ENCODE measurements at places on chromosomes 3 and 15. TPM values are rescaled to one million over a fixed set of nuclear protein-coding genes. Genes with fewer than 3 reads are reported as not detected.

GRCh38 chr3:157683668-157684067 lies 180.5 kb upstream of the VEPH1 start:
- H3K27ac ChIP-seq, result no peak overlapping the region
- H3K27me3 ChIP-seq, result no peaks in the 10 kb centered on the region
- DNase-seq, result no peak
- H3K36me3 ChIP-seq, result no peaks in the 10 kb centered on the region
- no peak overlapping the region for H3K4me3 ChIP-seq
- H3K4me1 ChIP-seq, result no peaks in the 10 kb centered on the region

- DNase-seq, result no peak
- H3K4me1 ChIP-seq, result no peaks in the 10 kb centered on the region
- no peaks in the 10 kb centered on the region for H3K36me3 ChIP-seq
- no peak overlapping the region for H3K4me3 ChIP-seq
Observed at GRCh38 chr3:7211740-7212139, 350.8 kb downstream of the GRM7 start.

DNA sequence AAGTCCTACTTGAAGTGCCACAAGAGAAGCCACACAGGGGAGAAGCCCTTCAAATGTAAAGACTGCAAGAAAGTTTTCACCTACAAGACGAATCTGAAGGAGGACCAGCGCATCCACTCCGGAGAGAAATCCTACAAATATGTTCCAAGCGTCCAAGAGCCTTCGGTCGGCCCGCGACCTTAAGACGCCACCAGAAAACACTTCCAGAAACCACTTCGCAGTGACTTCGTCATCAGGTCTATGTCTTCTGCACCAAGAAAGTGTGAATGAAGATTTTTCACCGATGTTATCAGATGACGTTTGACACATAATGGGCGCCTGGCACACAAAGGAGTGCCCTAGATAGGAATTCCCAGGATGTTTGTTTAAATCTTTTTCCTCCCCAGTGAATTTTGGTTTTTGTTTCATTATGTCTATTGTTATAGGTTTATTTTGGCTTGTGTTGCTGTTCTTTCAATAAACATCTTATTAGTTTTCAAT lies 24.1 kb upstream of the ARPIN start:
- peaks cover 7% of the 10 kb centered on the region for H3K4me1 ChIP-seq
- no peaks in the 10 kb centered on the region for H3K27me3 ChIP-seq
- H3K4me3 ChIP-seq, result no peak overlapping the region
- no peak for DNase-seq

GRCh38 chr3:112744825-112745566 lies 101.7 kb downstream of the CD200R1L start:
- H3K27ac ChIP-seq, result no peak overlapping the region
- H3K36me3 ChIP-seq, result no peaks in the 10 kb centered on the region
- H3K4me1 ChIP-seq, result no peaks in the 10 kb centered on the region

DNA sequence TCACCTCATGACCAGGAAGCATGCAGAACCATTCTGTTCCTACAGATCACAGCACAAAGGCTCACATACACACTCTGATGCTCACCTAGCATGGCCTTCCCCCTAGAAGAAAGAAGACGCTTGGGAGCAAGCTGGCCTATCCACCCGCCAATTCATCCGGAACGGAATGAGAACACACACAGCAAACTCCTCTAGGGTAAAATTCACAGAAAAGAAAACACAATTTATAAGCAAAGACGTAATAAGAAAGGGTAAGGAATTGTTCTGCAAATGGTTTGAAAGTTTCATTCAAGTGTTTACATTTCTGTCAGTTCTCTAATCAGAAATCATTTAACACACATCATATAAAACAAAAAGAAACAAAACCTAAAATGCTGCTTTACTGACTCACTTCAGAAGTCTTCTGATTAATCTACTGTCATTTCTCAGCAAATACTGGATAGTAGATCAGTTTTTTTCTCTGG lies 218.1 kb downstream of the OSBPL10 start:
- DNase-seq, result no peak
- H3K27me3 ChIP-seq, result no peaks in the 10 kb centered on the region
- H3K36me3 ChIP-seq, result no peaks in the 10 kb centered on the region
- no peak overlapping the region for H3K4me3 ChIP-seq
- H3K27ac ChIP-seq, result no peak overlapping the region

DNA sequence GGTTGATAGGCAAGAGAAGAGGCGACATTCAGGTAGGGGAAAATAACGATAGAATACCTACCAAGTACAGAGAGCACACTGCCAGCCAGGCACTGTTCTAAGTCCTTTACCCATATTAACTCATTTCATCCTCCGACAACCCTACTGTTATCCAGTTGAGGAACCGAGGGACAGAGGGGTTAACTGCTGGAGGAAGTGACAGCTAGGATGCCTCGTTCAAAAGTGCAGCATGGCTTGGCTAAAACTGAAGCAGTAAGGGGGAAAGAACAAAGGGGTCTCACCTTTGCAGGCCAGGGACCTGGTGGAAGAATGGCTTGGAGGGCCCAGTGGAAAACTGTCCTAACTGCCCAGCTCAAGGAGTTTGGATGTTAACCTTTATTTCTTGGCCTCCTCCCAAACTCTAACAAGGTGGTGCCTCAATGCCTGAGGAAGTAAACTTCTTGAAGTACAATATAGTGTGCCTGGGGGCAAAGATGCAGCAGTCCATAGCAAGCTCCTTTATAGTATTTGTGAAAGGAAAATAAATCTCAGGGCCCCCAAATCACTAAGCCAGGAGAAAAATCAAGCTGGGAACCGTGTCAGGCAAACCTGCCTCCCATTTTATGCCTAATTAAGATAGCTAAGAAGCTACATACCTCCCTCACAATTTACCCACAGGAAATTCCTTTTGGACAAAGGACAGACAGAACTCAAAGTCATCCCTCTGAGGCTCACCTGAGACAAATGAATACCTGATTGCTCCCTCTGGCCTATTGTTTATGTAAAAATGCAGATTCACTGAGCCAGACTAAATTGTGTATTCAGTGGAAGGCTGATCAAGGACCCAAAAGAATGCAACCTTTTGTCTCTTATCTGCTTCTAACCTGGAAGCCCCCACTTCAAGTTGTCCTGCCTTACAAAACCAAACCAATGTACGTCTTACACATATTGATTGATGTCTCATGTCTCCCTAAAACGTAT lies 1.6 kb upstream of the ITGB5 start:
- H3K27ac ChIP-seq, result no peak overlapping the region
- DNase-seq, result no peak
- H3K27me3 ChIP-seq, result no peaks in the 10 kb centered on the region
- peaks cover 16% of the 10 kb centered on the region for H3K4me1 ChIP-seq

TM6SF1 gene
- 25.4 TPM for total RNA-seq
